ENCODE measurements at places on chromosomes 11 and 22.

GRCh38 chr11:121348220-121348875 lies 55.8 kb downstream of the SC5D start:
- no peak for DNase-seq

DNA sequence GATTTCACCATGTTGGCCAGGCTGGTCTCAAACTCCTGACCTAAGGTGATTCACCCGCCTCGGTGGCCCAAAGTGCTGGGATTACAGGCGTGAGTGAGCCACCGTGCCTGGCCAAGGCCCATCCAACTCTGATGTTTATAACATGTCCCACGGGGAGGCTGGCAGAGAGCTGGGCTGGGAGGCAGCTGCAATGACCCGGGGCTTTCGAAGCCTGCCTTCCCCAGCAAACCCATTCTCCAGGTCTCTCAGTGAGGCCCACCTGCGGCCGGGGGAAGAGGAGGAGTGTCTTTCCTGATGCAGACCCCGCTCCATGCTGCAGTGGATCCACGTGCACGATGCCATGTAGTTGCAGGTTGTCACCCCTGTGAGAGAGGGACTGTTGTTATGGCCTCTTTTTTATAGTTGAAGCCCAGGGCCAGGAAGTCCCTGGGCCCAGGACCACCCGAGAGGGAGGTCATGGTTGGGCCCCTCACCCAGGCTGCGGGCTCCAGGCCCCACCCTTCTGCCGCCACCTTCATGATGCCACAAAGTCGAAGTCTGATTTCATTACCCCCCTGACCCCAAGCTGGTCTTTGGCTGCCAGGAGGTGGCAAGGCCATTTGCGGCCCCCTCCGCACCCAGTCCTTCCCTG lies 38.3 kb downstream of the KCNJ4 start:
- DNase-seq: no peak

- DNase-seq: no peak
Measured at GRCh38 chr11:71305041-71305440, 52.7 kb upstream of the SHANK2 start.

GRCh38 chr22:45907996-45908395 lies 69.0 kb downstream of the WNT7B start:
- no peak for DNase-seq

GRCh38 chr11:66115638-66116301 lies 45.7 kb downstream of the PACS1 start:
- no peak for DNase-seq

DNA sequence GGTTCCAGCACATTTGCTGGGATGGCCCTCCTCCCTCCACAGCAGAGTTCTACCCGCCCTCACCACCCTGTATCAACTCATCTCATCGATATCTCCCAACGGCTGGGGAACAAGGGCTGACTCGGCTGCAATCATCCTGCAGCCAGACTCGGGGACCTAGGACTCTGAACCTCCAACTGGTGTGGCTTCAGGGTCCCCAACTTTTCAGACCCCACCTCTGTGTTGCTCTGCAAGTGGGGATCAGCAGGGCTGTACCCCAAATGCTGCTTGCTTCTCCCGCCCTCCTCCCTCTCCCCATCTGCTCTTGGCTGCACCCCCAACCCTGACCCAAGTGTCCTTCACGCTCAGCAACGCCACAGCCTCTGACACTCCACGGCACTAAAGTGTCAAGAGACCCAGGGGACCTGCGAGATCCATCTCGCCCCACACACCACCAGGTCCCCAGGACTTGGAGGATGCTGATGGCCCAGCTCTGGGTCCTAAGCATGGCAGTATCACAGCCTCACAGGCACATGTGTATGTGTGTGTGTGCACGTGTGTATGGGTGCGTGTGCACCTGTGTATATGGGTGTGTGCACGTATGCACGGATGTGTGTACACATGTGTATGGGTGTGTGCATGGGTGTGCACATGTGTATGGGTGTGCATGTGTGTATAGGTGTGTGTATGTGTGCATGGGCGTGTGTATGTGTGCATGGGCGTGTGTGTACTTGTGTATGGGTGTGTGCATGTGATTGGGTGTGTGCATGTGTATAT lies 26.4 kb downstream of the KCNQ1 start:
- DNase-seq: no peak

- DNase-seq: no peak
Measured at GRCh38 chr22:49103314-49104059, 724.2 kb downstream of the BRD1 start.

- DNase-seq: no peak
Measured at GRCh38 chr11:12199231-12199948, 89.0 kb downstream of the MICAL2 start.

DNA sequence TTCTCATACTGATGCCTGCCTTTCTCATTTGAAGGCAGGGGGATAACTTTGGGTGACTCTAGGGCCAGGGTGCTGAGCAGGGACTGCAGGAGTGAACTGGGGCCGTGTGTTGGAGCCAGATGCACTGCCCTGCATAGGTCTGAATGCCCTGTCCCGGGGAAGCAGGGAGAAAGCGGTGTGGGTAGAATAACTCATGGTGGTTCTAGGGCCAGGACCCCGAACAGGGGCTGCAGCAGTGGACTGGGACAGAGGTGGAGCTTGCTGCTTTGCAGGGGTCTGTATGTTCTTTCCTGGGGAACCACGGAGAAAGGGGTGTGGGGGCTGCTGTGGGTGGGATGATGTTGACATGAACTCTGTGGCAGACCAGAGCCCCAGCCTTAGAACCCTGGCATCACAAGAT lies 52.9 kb downstream of the GAB4 start:
- no peak for DNase-seq

DNA sequence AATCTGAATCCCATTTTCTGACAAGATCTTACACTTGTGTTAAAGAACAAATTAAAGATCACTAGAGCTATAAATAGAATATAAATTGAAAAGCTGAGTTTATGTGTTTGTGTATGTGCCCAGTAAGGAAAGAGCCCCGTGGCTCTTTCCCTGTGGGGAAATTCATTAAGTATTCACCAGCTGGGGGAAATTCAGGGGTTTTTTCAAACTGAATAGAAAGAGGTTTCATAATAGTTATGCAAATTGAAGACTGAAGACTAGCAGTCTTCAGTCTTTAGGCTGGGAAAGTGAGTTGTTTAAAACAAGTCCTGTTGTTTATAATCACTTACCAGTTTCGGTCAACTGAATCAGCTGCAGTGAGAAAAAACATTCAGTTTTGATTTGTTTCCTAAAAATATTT lies 11.3 kb upstream of the MS4A7 start:
- no peak for DNase-seq

- DNase-seq: no peak
Measured at GRCh38 chr11:120858740-120859139, 165.2 kb upstream of the TBCEL start.

DNA sequence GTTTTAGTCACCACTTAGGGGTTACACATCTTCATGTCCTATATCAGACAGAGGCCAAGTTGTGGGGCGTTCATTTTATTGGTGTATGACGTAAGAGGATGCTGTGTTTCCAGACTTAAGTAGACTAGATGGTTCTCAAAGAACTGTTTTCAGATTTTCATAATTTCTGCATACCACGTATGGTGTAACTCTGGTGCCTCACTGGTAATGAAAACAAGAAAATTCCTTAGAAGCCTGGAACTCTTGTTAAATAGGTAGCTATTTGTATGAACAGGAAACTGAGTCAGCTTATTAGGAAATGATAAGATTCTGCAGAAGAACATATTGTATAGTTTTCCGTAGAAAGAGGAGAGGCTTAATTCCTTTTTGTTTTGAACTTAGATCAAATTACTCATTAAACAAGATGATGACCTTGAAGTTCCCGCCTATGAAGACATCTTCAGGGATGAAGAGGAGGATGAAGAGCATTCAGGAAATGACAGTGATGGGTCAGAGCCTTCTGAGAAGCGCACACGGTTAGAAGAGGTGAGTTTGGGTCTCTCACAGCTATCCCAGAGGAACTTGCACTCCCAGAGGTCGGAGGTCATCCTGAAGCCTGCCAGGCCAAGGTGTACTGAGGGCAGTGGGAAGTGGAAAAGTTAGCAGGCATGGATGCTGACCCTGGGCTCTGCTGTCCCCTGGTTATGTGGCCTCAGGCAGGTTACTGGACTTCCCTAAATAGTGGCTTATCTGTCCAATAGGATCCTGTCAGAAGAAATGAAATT lies 3.9 kb downstream of the CDC45 start:
- no peak for DNase-seq

DNA sequence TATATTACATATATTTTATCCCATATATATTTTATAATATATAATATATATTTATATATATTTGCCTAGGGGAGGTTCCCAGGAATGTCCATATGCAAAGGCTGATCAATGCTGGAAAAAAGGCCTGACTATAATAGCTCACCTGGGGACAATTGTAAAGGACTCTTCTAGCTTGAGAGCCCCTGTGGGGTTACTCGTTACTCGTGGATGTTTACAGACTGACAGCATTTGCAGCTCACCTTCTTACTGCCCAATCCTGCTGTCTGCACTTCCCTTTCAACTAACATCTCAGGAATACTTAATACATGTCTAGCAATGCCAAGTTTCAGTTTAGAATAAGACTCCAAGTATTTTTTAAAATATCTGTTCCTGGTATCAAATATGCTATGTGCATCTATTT lies 1365.4 kb upstream of the RAG2 start:
- no peak for DNase-seq

GRCh38 chr11:20754933-20755332 lies 85.5 kb downstream of the NELL1 start:
- no peak for DNase-seq

DNA sequence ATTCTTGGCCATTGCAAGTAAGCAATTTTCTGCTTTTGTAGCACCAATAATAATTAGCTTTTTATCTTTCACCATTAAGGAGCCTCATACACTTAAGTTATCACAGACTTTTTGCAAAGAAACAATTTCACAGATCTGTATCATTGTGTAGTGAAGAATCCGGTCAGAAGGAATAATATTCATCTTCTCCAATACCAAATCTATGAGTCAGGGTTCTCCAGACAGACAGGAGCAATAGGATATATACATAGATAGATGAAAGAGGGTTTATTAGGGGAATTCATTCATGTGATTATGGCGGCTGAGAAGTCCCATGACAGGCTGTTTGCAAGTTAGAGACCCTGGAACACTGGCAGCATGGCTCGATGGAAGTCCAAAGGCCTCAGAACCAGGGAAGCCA lies 82.9 kb upstream of the UBASH3B start:
- no peak for DNase-seq

DNA sequence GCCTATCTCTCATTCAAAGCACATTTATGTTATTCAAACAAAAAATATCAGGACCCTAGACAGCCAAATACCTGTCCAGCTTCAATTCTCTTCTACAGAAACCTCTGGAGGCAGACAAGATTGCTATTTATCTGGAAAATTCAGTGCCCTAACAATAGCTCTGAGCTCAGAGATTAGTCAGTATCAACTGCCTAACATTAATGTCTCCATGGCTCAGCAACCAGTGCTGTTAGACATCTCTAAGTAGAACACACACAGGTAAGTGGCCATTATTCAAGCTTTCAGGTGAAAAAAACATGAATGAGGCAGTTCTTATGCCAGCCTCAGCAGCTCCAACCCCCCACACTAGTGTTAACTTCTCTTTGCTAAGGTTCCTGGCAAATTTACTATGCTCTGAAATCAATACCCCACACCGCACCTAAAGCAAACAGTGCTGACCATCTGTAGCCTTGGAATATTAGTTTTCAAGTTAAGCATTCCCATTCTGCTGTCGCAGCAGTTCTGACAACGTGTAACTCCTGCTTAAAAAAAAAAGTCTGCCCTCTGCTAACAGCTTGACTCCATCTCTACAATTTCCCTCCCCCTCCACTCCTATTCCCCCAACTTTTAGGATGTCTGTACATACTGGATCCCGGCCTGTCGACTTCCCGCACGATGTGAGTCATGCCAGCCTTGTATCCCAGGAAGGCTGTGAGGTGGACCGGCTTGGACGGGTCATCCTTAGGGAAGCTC lies 1.5 kb downstream of the RPL3 start:
- DNase-seq: no peak

DNA sequence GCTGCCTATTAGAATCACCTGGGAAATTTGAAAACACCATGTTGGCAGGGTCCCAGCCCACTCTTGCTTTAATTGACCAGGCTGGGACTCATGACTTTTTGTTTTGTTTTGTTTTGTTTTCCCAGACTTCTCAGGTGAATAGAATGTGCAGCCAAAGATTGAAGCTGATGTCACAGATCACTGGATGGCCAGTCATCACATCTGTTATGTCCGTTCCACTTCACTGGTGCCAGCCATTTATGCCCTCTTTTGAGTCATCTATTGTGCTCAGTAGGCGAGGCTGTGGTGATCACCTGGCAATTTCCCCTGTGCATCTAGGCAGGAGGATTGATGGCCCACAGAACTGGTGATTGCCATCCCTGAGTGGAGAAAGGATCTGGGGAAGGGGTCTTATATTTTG lies 297.3 kb downstream of the INSC start:
- DNase-seq: no peak

GRCh38 chr22:45537734-45538181 lies 35.1 kb downstream of the FBLN1 start:
- DNase-seq: no peak

DNA sequence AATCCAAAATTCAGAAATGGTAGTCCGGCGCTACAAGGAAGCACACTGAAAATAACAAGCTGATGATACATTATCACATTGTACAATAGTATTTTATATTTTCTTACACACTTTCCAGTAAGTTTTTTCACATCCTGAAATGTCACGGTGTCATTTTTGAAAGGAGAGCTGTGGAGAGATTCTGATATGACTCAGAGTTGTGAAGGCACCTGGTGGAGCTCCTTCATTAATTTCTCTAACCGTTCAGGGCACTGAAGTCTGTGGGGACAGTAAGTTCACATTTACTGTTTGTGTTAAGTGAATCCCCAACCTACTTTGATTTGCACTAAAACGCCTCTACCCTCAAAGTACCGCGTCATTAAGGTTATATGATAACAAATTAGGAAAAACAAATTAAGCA lies 13.3 kb downstream of the LDHAL6A start:
- no peak for DNase-seq

- no peak for DNase-seq
Measured at GRCh38 chr22:30948930-30949342, 19.6 kb downstream of the MORC2 start.

Measured in stimulated activated CD4-positive, alpha-beta T cell treated with anti-CD3 and anti-CD28 coated beads, Interleukin-12 subunit alpha, Interleukin-12 subunit beta, amount 100 ng/mL, for 48 hours (primary cell).